Activated CD4-positive, CD25-positive, alpha-beta regulatory T cell treated with anti-CD3 and anti-CD28 coated beads, Interleukin-2, amount 50 U/mL, for 16 hours (primary cell): ENCODE measurements at places on chromosomes 12 and 14.
A peak's percentile ranks its signal among the peaks of the same experiment; 100 is the strongest.

- DNase-seq = no peak
These were observed 77.6 kb downstream of the ZFP36L1 start for GRCh38 chr14:68714991-68715924.

DNA sequence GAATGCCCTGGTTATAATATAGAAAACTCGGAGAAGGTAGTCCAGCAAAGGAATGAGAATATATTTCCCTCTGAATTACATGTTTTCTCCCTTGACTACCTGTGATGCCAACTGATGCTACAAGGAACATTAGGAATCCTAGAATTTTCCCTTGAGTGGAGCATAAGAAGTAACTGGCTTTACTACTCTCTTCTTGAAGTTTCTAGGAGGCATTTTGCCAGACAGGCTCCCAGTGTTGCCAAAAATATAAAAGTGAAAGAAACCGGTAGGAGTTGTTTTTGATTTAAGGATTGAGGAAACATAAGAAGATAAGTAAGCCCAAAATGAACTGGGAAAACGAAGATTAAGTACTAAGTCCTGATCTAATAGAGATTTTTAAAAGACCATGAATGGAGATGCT lies 693.4 kb downstream of the NOVA1 start:
- DNase-seq = no peak

DNA sequence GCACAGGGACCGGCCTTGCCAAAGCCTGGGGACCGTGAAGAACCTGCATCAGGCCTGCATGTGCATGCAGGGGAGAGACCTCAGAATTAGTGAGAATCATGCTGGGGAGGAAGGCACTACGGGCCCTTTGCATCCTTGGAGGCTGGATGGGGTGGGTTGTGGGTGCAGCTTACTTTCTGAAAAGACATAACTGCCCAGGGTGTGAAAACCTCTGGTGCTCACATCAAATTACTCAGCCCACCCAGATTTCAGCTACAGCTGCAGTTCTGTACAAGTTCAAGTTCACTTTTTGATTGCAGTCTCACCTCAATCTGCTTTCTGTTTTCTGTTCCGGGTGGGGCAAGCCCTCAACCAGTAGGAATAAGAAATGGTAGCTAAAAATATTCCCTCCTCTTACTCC lies 130.6 kb downstream of the SLC15A4 start:
- no peak for DNase-seq

GRCh38 chr12:104684884-104685283 lies 228.1 kb downstream of the CHST11 start:
- no peak for DNase-seq

DNA sequence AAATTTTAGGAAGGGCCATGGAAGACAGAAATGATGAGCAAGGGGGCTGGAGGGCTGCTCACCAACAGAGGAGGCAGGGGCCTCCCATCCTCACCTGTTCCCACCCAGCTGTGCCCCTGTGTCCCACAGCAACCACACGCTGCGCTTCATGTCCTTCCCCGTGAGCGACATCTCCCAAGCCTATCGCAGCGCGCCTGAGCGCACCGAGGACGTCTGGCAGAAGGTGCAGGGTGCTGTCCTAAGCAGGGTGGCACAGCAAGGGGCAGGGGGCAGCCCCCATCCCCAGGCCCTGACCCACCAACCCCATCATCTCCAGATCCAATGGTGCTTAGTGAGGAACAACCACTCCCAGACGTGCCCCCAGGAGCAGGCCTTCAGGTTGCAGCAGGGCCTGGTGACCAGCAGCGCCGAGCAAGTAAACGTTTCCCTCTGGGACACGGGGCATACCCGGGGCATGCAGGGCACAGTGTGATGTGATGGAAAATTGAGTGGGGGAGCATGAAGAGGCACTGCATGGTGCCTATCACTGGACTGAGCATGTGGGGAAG lies 8.1 kb downstream of the CARMIL3 start:
- DNase-seq = no peak

DNA sequence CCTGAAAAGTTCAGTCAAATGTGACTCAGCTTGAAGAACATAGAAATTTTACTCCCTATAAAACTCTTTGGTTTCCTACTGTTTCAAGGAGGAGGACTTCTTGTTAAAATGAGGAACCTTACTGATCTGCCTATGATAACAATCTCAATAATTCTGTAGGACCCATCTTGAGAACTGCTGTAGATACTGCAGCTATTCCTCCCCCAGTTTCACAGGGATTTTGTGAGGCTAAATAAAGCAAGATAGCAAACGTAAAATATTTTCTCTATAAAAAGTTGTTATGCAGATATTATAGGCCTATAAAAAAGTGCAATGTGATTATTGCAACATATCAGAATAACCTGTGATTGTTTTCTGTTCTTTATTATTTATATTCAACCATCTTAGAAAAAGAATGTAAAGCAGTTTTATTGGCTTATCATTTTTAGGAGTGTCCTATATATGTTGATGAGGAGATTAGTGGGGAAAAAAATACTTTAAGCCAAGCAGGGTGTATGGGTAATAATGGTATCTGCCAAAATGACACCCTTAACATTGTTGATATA lies 12.1 kb downstream of the CLEC14A start:
- no peak for DNase-seq

DNA sequence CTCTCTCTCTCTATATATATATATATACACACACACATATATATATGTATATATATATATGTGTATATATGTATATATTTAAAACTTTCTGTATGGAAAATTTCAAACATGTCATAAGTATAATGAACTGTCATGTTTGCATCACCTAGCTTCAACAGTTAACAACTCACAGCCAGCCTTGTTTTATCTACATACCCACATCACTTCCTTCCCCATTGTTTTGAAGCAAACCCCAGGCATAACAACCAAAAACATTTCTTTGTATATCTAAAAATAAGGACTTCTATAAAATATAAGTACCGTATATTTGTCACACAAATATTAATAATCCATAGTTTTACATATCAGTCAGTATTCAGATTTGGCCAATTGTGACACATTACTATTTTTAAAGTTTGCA lies 57.4 kb downstream of the PAPOLA start:
- no peak for DNase-seq

DNA sequence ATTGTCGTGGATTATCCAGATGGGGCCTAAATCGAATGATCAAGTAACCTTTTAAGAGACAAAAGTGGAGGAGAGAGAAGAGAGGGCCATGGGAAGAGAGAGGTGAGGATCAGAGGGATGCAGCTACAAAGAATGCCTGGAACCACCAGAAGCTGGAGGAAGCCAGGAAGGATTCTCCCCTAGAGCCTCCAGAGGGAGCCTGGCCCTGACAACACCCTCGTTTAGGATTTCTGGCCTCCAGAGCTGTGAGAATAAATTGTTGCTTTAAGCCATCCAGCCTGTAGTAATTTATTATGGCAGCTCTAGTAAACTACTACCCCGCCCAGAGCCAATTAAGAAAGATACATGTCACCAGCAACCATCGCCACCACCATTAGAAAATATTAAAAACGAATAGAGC lies 46.2 kb upstream of the GSC start:
- no peak for DNase-seq

DNA sequence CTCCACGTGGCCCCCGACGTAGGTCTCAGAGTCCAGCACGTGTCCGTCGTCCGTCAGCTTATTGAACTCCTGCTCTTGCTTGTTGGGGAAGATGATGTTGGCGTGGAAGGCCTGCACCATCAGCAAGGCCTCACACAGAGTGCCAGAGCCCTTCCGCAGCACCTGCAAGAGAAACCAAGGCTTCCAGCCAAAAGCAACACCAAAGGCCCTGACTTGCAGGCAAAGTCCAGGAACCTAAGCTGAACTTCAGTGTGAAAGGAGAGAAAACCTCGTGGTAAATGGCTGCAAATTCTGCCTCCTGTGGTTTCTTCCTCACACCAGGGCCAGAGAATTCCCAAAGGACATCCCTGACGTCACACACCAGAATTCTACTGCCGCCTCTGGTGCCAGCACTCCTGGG lies 14.5 kb downstream of the POLE start:
- DNase-seq = no peak

DNA sequence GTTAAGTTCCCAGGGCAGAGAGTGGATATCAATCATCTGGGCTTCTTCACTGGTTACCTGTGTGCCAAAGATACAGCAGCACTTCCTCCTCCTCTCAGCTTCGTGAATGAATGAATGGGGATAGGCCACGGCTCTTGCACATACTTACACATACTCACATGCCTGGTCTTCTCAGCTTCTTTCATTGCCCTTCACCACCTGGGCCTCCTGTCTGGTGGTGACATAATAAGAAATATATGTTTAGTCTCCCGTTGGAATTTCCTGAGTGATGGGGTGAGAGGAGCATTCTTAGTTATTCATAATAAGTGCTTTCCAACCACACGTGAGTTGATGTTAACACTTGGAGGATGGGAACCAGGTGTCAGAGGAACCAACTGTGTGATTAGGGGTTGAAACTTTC lies 268.1 kb upstream of the RMST start:
- DNase-seq = no peak

DNA sequence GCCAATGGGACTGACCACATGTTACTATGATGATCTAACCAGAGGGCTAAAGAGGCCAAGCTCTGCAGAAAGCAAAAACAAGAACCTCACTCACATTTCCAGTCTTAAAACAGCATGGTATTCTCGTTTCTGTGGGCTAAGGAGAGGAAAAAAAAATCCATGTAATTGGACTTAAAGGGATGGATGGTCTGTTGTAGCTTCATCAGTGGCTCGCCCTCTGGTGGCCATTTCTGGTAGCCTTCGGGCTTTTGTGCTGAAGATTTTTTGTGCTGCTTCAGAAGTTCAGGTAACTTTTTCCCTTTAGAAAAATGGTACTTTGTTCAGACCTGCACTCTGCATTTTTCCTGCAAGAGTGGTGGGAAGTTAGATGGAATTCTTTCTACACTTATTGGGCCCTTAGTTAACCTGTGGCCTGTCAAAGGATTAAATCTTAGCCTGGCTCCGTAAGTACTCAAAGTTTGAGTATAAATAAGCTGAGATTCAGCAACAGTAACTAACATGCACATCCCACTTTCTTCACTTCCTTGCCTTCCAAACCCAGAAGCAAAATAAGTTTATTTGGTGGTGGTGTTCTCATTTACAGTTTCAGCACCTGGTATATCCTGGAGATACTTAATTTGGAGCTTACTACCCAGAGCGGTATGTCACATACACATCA lies 22.3 kb downstream of the DCAF4 start:
- DNase-seq = peak; percentile 39

GRCh38 chr12:27968972-27969623 lies 3.4 kb downstream of the PTHLH start:
- DNase-seq = no peak

- no peak for DNase-seq
These were observed 23.5 kb upstream of the FRMD6 start for GRCh38 chr14:51628238-51628637.

DNA sequence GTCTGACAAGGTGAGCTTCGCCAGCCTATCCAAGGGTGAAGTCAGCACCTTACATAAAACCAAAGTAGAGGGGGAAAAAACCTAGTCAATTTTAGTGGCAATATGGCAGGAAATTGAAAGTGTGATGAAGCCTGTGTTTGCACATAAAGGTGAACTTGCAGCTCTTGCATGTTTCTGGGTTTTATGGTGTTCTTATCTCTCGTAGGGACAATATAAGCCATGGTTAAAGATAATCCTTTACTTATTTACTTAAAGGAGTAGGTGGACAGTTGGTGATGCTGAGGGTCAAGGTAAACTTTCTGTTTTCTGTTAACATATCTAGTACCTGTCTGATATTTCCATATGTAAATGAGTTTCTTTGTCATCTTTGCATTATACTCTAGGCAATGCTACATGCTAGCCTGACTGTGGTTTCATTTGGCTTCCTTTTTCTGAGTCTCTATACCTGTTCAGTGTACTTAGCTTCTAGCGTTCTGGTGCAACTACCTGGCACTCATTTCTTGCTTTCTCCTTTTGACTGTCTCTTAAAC lies 32.8 kb downstream of the CCDC91 start:
- no peak for DNase-seq

DNA sequence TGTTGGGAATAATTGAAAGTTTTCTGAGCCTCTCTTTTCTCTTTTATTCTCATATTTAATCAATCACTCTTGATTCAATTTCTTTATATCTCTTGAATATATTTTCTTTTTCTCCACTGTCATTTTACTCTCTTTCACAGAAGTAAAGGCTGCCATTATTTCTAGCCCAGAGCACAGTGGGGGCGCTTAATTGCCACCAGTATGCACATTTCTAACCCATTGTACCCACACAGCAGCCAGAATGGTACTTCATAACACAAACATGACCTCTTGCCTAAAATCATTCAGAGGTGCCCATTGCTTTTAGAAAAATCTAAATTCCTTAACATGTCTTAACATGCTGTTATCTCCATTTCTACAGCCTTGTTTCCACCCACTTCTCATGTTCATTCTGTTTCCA lies 190.2 kb upstream of the LMO3 start:
- no peak for DNase-seq

DNA sequence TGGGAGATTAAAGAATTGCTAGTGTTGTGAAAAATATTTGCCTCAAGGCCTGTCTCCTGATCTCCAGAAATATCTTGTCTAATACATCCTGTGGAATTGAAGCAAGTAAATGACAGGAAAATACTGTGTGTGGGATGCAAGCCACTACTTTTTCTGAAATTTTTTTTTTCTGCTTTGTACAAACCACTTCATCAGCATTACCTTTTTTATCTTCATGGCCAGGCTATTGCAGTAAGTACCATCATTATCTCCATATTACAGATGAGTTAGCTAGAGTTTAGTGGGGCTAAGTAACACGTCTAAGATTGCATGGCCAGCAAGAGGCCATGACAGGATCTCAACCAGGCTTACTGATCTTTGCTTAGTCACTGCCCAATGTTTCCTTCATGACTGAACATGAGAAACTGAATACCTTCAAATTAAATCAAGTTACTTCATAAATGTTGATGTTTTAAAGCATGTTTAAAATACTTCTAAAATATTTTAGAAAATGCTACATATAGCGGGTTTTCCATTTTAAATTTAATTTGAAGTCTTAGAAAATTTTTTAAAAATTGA lies 273.7 kb downstream of the SLC6A15 start:
- DNase-seq = no peak

GRCh38 chr12:44029194-44029593 lies 193.3 kb downstream of the TMEM117 start:
- DNase-seq = no peak

DNA sequence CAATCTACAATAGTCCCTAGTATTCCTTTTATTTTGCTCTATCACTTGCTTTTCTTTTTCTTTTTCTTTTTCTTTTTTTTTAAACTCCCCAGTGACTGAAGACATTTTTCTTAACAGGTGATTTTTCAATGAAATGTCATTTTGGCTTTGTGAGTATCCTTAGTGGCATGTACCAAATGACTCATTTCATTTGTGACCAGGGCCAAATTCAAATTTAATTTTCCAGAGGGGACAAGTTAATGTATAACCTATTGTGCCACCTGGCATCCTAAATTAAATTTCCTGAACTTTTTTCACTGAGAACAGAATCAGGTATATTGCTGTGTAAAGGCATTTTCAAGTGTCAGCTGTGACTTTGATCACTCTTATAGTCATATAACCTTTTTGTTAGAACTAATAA lies 39.7 kb upstream of the SYT1 start:
- no peak for DNase-seq

- DNase-seq = no peak
These were observed 31.9 kb downstream of the SERPINA3 start for GRCh38 chr14:94644102-94644535.
